ENCODE measurements at places on chromosomes 5 and 9. TPM values are rescaled to one million over a fixed set of nuclear protein-coding genes. Genes with fewer than 3 reads are reported as not detected.

The LSM11 gene
- 4.8 TPM for total RNA-seq

The CA9 gene
- 29.2 TPM for total RNA-seq

The SH3TC2 gene
- 39.3 TPM for total RNA-seq

The TEX48 gene
- total RNA-seq: not detected

The SCGB3A2 gene
- total RNA-seq: not detected

The NR3C1 gene
- 31.4 TPM for total RNA-seq

The TERT gene
- total RNA-seq: 5.4 TPM

The MCC gene
- total RNA-seq: 8.7 TPM

The RUFY1 gene
- 48.9 TPM for total RNA-seq

The SPOCK1 gene
- total RNA-seq: 84.4 TPM

All from A375 (cell line).